ENCODE measurements at places on chromosomes 12 and 14. TPM values are rescaled to one million over a fixed set of nuclear protein-coding genes. Genes with fewer than 3 reads are reported as not detected.

DNA sequence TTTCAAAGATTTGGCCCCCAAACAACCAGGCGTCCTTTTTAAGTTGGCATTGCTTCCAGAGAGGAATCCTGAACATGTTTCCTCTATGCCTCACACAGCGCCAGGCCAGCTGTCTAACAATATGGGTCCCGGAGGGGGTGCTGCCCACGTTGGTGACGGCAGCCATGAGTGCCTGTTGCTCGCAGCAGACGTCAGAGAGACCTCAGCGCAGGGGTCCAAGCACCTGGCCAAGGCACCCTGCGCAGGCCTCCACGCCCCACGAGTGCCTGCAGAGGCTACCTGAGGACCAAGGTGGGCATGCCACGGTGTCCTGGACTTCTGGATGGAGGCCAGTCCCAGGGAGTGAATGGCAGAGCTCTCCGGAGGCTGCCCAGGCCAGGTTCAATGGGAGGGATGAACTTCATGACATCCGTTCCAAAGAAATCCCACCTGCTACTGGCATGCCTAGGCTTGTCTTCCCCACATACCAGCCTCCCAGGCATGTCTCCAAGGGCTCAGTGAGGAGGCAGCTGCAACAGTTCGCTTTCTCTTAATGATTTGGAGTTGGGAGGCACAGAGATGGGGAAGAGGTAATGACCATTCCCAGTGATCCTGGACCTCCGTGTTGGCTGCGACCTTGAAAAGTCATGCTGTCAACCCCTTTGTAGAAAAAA is 11.6 kb upstream of the FOXN3 start:
- no peak for DNase-seq
- no peaks in the 10 kb centered on the region for H3K36me3 ChIP-seq
- no peak overlapping the region for H3K4me3 ChIP-seq
- H3K4me1 ChIP-seq: peaks cover 32% of the 10 kb centered on the region

DNA sequence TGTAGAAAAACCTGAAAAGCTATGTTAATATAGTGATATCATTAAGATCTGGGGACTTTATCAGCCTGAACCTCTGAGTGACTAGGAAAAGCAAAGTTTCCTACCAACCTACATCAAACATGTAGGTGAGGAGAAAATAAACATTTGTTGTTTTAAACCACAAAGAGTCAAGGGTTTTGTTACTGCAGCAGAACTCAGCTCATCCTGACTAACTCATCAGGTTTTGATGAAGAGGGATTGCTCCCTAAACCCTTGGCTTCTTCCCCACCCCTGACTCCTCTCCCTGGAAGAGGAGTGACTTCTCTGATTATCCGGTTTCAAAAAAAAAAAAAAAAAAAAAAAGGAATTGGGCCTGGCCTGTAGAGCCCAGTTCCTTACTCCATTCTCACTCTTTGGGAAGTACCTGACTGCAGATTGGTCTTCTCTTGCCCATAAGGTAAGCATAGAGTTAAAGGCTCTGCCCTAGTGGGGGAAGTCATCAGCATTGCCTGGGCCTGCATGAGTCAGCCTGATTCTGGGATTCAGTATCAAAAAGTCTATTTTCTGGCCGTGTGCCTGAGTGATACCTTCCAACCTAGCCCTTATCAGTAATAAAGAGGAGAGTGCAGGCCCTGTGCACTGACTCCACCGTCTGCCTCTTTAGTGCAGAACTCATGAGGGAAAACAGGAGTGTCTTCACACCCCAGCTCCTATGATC is 16.9 kb downstream of the BDKRB1 start:
- DNase-seq: no peak
- H3K4me3 ChIP-seq: no peak overlapping the region
- H3K36me3 ChIP-seq: no peaks in the 10 kb centered on the region
- H3K27me3 ChIP-seq: no peaks in the 10 kb centered on the region
- H3K27ac ChIP-seq: no peak overlapping the region

- H3K27me3 ChIP-seq: no peaks in the 10 kb centered on the region
- no peak overlapping the region for H3K27ac ChIP-seq
- peaks cover 48% of the 10 kb centered on the region for H3K36me3 ChIP-seq
- no peak for DNase-seq
- no peak overlapping the region for H3K4me3 ChIP-seq
- H3K4me1 ChIP-seq: no peaks in the 10 kb centered on the region
Measured at GRCh38 chr12:110020956-110021355, 21.7 kb downstream of the ANKRD13A start.

DNA sequence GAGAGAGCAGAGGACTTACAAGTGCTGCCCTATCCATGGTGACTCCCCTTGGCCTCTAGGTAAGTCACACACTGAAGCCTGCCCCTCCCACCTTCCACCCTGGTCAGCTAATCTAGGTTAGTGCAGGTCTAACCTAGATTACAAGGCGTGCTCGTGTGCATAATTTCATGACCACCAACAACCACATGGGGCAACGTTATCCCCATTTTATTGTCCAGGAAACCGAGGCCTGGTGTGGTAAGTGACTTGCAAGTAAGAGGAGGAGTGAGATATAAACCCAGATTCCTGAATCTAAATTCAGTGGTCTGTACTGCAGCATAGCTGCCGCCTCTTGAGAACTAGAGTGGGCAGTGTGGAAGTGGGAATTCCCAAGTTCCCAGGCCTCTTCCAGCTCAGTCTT is 171.1 kb downstream of the DAD1 start:
- no peaks in the 10 kb centered on the region for H3K27me3 ChIP-seq
- no peak for DNase-seq
- H3K4me3 ChIP-seq: no peak overlapping the region
- no peak overlapping the region for H3K27ac ChIP-seq
- H3K4me1 ChIP-seq: no peaks in the 10 kb centered on the region
- no peaks in the 10 kb centered on the region for H3K36me3 ChIP-seq

GRCh38 chr14:38502239-38502638 is 246.3 kb upstream of the CLEC14A start:
- H3K4me3 ChIP-seq: no peak overlapping the region
- DNase-seq: no peak
- H3K27ac ChIP-seq: no peak overlapping the region
- H3K4me1 ChIP-seq: no peaks in the 10 kb centered on the region
- H3K27me3 ChIP-seq: no peaks in the 10 kb centered on the region

- no peaks in the 10 kb centered on the region for H3K4me1 ChIP-seq
- no peak overlapping the region for H3K27ac ChIP-seq
- DNase-seq: no peak
- no peaks in the 10 kb centered on the region for H3K36me3 ChIP-seq
- no peak overlapping the region for H3K4me3 ChIP-seq
Measured at GRCh38 chr14:93536945-93537344, 106.2 kb downstream of the UNC79 start.

- H3K4me3 ChIP-seq: no peak overlapping the region
- DNase-seq: no peak
- no peaks in the 10 kb centered on the region for H3K36me3 ChIP-seq
- H3K27me3 ChIP-seq: no peaks in the 10 kb centered on the region
Measured at GRCh38 chr12:4147031-4147481, 126.5 kb upstream of the CCND2 start.

- no peaks in the 10 kb centered on the region for H3K27me3 ChIP-seq
- H3K27ac ChIP-seq: peak overlapping the region; percentile 12
- H3K4me3 ChIP-seq: peak overlapping the region; percentile 9
- no peaks in the 10 kb centered on the region for H3K36me3 ChIP-seq
- H3K4me1 ChIP-seq: peaks cover 96% of the 10 kb centered on the region
- no peak for DNase-seq
Measured at GRCh38 chr12:104467346-104467837, 10.6 kb downstream of the CHST11 start.

GRCh38 chr14:103871596-103872480 is 24.5 kb upstream of the PPP1R13B start:
- DNase-seq: peak; percentile 69
- H3K27me3 ChIP-seq: no peaks in the 10 kb centered on the region
- H3K27ac ChIP-seq: no peak overlapping the region
- H3K4me1 ChIP-seq: peaks cover 14% of the 10 kb centered on the region
- no peaks in the 10 kb centered on the region for H3K36me3 ChIP-seq

DNA sequence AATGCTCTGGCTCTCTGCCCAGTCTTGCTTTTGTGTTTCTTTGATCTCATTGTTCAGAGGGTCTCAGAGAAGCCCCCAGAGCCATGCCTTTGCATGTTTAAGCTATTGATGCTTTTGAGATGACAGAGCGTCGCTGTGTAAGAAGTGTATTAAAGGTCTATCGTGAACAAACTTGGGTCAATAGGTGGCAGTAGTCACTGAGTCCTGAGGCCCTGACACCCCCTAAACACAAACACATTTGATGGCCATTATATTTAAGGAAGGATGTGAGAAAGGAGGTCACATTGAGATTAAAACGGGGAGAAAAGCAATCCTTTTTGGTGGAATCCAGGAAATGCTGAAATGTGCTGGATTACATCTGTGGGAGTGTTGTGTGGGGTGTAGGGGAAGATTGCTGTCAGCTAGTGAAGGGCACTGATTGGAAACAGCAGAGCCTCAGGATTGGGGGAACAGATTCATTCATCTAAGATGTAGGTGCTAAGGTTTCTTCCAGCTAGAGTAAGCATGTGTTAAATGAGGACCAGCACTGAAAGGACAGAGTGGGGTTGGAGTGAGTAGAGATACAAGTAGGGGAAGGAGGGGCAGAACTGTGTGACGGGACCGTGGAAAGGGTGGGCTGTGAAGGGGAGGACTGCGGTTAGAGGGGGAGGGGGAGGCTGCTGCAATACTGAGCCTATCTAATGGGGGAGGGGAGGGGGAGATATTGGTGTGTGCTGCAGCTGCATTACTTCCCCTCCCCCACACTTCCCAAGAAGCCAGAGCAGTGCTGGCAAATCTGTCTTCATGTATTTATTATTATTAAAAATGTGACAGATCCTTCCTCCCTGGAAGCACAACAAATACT is 12.7 kb downstream of the NGDN start:
- H3K27me3 ChIP-seq: no peaks in the 10 kb centered on the region
- H3K4me1 ChIP-seq: no peaks in the 10 kb centered on the region
- no peak overlapping the region for H3K4me3 ChIP-seq
- DNase-seq: no peak
- no peak overlapping the region for H3K27ac ChIP-seq

DNA sequence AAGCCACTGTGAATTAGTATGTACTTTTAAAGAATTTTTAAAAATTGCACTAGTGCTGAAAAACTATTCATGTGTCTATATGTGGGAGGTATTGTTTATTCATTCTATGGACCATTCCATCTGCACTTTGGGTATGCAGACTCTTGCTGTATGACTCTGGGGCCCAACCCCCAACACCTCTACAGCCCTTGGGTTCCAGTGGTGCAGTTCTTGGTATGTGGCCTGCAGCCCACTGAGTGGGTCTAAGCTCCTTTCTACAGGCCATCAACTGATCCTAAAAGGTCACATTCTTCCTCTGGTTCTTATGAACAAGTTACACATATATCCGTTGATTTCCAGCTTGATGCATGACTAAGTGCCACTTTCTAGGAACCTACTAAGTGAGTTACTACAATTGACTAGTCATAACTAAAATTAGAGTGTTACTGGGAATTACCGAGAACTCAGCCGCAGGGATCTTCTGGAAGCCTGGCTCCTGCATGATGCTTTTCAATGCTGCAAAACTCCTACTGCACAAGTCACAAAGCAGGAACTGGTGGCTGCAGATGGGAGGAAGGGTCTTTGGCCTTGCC is 62.4 kb upstream of the MED13L start:
- no peak overlapping the region for H3K27ac ChIP-seq
- H3K27me3 ChIP-seq: no peaks in the 10 kb centered on the region
- H3K36me3 ChIP-seq: no peaks in the 10 kb centered on the region
- H3K4me1 ChIP-seq: no peaks in the 10 kb centered on the region

DNA sequence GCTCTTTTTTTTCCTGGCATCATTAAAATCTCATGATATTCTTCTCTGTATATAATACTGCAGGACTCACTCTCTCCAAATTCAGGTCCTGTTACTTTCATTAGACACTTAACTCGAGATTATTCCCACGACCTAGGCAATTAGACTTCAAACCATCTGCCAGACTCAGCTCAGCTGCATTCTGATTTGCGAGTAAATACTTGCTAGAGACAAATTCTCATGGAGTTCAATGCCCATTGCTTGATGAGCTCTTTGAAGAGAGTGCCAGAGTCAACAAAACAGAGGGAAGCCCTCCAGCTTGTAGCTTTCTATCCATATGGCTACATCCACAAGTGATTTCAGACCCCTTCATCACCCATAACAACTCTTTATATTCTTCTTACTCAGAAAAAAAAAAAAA is 88.3 kb downstream of the GTF2A1 start:
- no peaks in the 10 kb centered on the region for H3K27me3 ChIP-seq
- H3K27ac ChIP-seq: no peak overlapping the region

DNA sequence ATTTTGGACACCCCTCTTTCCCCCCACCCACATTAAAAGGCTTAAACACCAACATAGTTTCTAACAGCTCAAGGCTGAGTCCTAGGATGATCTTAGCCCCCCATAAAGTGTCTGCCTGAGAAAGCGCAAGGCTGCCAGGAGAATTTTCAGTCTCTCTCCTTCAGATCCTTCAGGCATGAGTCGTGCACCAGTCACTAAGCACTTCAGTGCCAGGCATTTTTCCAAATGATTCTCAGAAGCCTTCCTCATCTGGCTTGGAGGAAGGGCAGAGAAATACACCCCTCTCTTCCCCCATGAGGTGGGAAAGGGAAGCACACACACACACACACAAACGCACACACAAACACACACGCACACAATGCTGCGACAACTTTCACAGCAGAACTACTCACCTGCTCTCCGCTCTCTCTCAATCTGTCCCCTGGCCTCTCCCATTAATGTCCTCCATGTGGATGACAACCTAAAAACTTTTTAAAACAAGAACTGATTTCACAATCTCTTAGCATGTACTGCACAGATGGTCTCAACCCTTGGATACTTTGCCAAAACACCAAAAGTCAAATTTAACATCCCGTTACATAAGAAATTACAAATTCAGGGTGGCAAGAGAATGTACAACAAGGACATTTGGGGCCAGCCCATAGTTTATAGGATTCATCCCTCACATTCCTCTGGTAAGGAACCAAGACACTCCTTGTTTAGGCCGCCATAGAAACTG is 49.8 kb downstream of the CKAP4 start:
- no peaks in the 10 kb centered on the region for H3K27me3 ChIP-seq
- DNase-seq: no peak
- no peaks in the 10 kb centered on the region for H3K36me3 ChIP-seq

GRCh38 chr12:39966721-39967120 is 139.2 kb downstream of the SLC2A13 start:
- no peak for DNase-seq
- H3K27ac ChIP-seq: no peak overlapping the region
- H3K4me3 ChIP-seq: no peak overlapping the region
- no peaks in the 10 kb centered on the region for H3K4me1 ChIP-seq

GRCh38 chr14:85529803-85530574 is at the start of gene FLRT2:
Gene FLRT2, plus strand, starts transcription at chr14:85530144. Its CDS starts 91,371 bp downstream, at chr14:85621515.
- no peak for DNase-seq
- no peaks in the 10 kb centered on the region for H3K27me3 ChIP-seq
- no peak within 1 kb of the TSS for H3K27ac ChIP-seq
- no peaks in the 10 kb centered on the region for H3K36me3 ChIP-seq

Gene GPRC5D
- total RNA-seq: not detected

Gene PRKD1
- total RNA-seq: not detected
